ENCODE measurements at places on chromosomes 11 and 22.

DNA sequence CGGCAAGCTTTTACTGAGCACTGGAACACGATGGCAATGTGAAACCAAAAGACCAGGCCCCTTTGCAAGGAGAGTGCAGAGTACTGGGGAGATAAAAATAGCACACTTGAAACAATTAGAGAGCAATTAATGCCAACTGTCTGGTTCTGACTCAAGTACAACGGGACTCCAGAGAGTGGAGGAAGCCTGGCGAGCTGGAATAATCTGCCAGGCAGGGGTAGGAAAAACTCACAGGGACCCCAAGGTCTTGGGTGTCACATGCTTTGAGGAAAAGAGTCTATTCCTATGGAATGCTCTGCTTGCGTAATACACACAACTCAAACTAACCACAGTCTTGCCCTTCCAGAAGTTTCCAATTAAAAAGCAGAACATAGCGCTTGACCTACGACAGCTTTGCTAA, 113.0 kb upstream of the CLMP start:
- H3K4me3 ChIP-seq, result no peak overlapping the region
- peaks cover 16% of the 10 kb centered on the region for H3K4me1 ChIP-seq
- H3K27me3 ChIP-seq, result no peaks in the 10 kb centered on the region
- no peak for DNase-seq

DNA sequence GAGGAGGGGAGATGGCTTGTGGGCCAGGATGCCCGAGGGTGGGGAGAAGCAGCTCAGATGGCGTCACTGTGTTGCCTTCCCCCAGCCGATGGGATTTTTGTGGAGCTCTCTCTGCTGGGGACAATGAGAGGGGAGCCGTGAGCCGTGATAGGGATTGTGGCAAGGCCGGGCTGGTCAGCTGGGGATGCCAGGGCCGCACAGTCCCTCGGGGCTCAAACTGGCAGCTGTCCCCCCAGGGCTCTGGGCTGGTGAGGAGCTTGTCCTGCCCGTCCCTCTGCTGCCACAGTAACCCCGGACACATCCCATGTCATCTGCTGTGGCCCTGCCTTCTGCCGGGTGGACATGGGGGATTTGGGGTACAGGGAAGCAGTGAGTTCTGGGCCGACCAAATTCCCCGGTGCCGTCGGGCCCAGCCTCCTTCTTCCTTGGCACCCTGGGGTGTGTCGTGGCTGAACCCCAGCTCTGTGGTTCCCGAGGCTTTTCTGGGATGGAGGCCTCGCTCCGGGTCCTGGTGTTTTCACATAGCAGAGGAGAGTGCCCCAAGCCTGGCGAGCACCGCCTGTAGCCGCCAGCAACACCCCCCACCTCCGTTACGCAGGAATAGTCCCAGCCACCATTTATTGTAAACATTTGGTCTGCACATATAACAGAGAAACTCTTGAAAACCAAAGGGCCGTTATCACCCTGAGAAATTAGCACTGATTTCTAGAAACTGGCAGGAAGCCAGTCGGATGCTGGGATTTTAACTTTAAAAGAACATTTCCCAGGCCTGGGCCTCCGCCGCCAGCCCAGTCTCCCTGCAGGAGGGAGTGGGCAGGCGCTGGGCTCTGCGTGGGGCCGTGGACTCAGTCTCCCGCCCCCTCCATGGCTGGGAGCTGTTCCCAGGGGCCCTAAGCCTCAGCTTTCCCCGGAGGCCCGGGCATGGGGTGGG, 9.9 kb downstream of the BRSK2 start:
- no peak overlapping the region for H3K4me3 ChIP-seq
- no peaks in the 10 kb centered on the region for H3K4me1 ChIP-seq
- no peaks in the 10 kb centered on the region for H3K27me3 ChIP-seq
- no peak for DNase-seq
- no peaks in the 10 kb centered on the region for H3K36me3 ChIP-seq
- no peak overlapping the region for H3K27ac ChIP-seq

DNA sequence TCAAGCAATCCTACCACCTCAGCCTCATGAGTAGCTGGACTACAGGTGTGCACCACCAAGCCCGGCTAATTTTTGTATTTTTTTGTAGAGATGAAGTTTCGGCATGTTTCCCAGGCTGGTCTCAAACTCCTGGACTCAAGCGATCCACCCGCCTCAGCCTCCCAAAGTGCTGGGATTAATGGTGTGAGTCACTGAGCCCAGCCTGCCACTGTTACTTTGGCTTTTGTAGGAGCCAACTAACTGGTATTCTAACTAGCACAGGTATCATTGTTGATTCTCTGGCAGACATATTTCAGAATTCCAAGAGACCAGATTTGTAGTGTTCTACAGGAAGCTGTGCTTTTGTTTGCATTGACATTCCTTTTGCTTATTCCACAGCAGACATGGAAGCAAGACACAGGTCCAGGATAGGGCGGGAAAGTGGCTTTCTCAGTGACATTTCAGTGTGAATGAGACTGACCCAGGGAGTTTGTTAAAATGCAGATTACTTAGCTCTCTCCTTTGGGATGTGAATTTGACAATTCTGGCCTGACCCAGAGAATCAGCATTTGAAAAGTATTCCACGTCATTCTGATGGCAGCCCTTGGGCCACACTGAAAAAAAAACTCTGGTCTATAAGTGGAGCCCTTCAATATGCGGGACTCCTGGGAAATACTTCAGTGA, 52.2 kb upstream of the PAX6 start:
- DNase-seq, result no peak
- H3K4me1 ChIP-seq, result no peaks in the 10 kb centered on the region
- H3K27ac ChIP-seq, result no peak overlapping the region

DNA sequence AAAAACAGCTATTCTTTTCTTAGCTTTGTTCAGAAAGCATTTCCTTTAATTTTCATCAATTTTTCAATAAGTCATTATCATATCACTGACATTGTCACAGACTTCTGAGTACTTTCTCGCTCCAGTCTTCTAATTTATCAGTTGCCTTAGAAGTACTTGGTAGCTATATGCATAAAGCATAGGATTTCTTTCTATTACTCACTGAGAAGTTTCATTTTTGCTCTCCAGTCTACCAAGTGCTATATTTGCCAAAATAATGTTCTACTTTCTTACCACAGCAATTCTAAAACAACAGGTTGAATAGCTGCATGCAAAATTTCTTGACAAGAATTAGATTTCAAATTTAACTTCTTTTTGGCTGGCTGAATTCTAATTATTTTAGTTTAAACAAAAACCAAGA, 116.3 kb downstream of the STK33 start:
- H3K36me3 ChIP-seq, result no peaks in the 10 kb centered on the region
- no peaks in the 10 kb centered on the region for H3K4me1 ChIP-seq
- H3K4me3 ChIP-seq, result no peak overlapping the region
- H3K27me3 ChIP-seq, result no peaks in the 10 kb centered on the region
- H3K27ac ChIP-seq, result no peak overlapping the region

DNA sequence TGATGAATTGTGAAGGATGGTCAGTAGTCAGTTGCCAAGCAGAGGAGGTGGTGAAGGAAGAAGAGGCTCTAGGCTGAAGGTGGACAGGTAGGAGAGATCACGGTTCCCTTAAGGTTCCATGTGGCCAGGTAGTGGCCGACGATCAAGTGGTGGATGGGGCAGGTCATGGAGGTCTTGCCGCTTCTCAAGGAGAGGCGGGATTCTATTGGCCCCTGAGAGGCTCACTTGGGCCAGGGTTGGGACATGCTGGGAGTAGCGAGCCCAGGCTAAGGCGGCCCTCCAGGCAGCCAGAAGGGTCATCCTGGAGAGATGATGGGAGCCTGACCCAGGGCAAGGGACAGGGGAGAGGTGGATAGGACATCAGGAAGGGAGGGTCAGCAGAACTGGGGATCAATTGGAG, 20.9 kb upstream of the TMPRSS4 start:
- H3K27me3 ChIP-seq, result no peaks in the 10 kb centered on the region
- H3K4me3 ChIP-seq, result no peak overlapping the region
- peaks cover 16% of the 10 kb centered on the region for H3K4me1 ChIP-seq
- H3K27ac ChIP-seq, result no peak overlapping the region
- no peaks in the 10 kb centered on the region for H3K36me3 ChIP-seq

Measured in common myeloid progenitor, CD34-positive (primary cell).